Mesothelial cell of epicardium (in vitro differentiated cells): ENCODE measurements at places on chromosomes 16 and 17. TPM values are rescaled to one million over a fixed set of nuclear protein-coding genes. Genes with fewer than 3 reads are reported as not detected.
A peak's percentile ranks its signal among the peaks of the same experiment; 100 is the strongest.

DNA sequence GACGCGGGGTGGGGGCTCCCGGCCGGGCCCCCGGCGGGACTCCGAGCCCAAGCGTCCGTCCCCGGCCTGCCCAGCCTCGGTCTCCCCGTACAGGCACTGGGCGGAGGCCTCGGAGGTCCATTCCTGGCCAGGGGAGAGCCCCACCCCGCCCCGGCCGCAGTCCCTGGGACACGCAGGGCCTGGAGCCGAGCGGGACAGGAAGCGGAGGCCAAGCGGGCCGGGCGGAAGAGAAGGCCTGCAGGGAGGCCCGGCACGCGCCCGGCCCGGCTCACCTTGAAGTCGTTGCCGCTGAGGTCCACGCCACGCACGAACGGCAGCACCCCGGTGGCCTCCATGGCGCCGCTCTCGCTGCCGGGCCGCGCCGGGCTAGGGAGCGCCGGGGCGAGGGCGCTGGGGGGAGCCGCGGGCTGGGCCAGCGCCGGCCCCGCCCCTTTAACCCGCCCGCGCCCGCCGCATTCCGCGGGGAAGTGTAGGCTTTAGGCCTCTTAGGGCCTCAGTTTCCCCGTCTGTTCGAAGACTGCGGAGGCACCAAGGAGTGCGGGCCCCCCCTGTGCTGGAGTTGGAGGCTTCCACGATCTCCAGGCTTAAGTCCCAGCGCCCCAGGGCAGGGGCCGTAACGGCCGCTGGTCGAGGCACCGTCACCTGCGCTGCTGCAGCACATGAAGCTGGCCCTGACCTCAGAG lies at the start of gene FLII:
Gene FLII, minus strand, starts transcription at position 383 of the 683 bp plus-strand sequence. Its CDS starts 48 bp downstream, at position 335.
- H3K36me3 ChIP-seq, result peaks cover 6% of the 10 kb centered on the region
- peak; percentile 60 for DNase-seq
- peak within 1 kb of the TSS; percentile 97 for H3K27ac ChIP-seq
- no peaks in the 10 kb centered on the region for H3K27me3 ChIP-seq

DNA sequence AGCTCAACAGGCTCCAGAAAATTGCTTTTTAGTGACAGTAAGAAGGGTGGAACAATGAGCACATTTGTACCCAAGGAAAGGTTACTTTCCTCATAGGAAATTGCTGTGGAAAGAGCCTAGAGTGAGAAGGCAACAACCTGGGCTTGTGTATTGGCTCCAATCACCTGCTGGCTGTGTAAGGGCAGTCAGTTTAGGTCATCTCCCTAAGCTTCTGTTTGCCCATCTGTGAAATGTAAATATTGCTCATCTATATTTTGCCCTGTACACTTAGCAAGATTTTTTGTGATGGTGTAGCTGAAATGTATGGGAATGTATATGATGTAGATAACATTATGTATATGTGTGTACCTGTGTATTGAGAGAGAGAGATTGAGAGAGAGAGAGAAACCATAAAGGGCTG lies 225.2 kb upstream of the MPHOSPH6 start:
- H3K4me3 ChIP-seq, result no peak overlapping the region
- H3K36me3 ChIP-seq, result no peaks in the 10 kb centered on the region
- DNase-seq, result no peak
- H3K27ac ChIP-seq, result no peak overlapping the region

GRCh38 chr17:72249441-72249840 lies 128.6 kb downstream of the SOX9 start:
- H3K27ac ChIP-seq, result no peak overlapping the region
- no peaks in the 10 kb centered on the region for H3K27me3 ChIP-seq
- peaks cover 10% of the 10 kb centered on the region for H3K4me1 ChIP-seq
- no peaks in the 10 kb centered on the region for H3K36me3 ChIP-seq
- no peak for DNase-seq

DNA sequence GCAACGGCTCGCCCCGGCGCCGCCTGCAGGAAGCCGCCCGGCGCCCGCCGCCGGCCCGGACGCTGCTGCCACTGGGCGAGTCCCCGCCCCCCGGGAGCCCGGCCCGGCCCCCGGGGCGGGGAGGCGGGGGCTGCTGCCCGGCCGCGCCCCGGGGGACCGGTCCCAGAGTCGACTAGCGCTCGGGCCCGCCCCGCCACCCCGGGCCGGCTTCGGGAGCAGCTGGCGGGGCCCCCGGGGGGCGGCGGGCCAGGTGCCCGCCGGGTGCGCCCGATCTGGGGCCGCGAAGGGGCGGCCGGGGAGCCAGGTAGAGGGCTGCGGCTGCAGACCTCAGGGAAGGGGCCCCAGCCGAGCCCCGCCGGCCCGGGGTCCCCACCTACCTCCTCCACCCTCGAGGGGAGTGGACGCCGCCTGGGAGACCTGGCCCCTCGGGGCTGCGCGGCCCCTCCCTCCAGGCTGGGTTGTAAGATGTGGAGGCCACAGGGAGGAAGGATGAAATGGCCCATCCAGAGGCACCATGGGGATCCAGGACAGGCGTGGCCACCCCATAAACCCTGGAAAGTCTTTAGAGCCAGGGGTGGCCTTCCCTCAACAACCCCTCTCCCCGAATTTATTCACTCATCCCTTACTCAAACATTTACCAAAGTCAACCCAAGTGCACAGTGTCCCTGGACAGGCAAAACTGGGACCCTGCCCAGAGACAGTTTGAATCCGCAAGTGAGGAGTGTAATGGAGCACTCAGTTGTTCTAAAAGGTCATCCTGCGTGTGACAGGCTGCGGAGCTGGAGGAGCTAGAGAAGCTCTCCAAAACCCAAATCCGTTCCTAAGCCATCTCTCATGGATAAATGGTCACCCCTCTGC lies at the start of gene CDYL2:
Gene CDYL2, minus strand, starts transcription at position 73 of the 858 bp plus-strand sequence. CDS start 425 bp downstream, outside the sequence.
- no peaks in the 10 kb centered on the region for H3K4me1 ChIP-seq
- peak within 1 kb of the TSS; percentile 88 for H3K4me3 ChIP-seq
- peaks cover 38% of the 10 kb centered on the region for H3K27me3 ChIP-seq
- DNase-seq, result no peak
- no peaks in the 10 kb centered on the region for H3K36me3 ChIP-seq
- H3K27ac ChIP-seq, result no peak within 1 kb of the TSS

HID1 gene
- total RNA-seq, result 50.7 to 56.3 TPM (median 54.2 TPM) in 3 replicates

CPHXL2 gene
- total RNA-seq, result not detected in 3 replicates
